Choroid plexus epithelial cell (primary cell): ENCODE measurements at places on chromosomes 3 and 15.

- DNase-seq: peak; percentile 49
Measured at GRCh38 chr3:107661447-107662123, 138.8 kb downstream of the BBX start.

GRCh38 chr3:67605377-67605776 is 49.0 kb downstream of the SUCLG2 start:
- DNase-seq: peak; percentile 87

DNA sequence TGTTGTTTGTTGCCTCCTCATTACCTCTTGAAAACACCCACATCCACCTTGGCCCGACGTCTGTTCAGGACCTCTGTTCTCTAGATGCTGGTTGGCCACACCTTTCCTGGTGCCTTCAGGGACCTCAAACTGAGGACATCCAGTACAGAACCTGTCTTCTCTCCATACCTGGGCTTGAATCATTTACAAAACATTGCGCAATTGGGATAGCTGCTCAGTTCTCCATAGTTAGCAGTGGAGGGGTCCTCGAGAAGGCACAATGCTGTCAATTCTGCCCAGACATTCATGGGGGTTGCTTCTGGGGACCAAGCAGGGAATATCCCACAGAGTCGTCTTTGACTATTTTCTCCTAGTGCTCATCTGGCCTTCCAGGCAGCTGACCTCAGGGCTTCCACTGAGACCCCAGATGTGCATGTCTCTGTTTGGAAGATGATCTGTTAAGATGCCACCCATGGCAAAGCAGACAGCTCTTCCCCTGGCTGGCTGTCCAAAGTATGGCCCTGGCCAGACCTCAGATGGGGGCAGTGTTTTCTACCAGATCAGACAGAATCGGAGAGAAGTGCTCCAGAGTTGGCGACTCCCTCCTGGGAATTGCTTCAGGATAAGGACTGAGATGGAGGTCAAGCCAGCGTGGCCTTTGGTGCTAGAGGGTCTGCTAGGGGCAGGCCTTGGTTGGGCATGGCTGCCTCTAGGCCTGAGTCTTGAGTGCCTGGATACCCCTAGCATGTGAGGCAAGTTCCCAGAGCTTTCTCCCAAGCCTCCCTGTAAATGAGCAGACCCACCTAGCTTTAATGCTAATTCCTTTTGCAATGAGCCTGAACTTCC is 46.1 kb downstream of the CHCHD6 start:
- no peak for DNase-seq

- DNase-seq: no peak
Measured at GRCh38 chr15:88998980-88999713, 86.0 kb upstream of the MFGE8 start.

DNA sequence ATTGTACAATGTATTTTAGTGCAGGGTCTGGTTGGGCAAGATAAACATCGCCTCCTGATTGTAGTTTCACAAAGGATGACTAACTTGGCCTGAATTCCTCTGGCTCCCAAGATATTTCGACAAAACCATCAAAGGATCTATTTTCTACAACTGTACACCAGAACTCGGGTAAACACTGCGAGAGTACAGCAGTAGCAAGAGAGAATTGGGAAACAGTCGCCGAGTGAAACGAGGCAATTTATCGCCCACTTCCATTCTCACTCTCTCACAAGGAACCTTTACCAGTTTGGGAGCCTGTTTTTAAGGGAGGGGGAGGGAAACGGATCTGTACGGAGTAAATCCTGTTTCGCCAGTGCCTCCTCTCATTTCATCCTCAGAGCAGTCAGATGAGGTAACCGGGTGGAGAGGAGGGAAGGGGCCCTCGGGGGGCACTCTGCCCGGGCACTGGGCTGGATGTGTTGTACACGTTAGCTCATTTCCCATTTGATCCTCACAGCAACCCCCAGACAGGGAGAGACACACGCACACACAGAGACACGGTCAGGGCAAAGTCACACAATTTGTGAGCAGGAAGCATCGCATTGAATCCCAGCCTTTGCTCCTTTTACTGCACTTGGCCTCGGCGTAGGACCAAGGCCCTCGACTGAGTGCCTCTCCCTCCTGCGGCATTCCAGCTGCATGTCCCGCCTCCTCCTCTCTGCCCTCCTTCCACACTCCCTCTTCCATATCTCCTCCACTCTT is 120.1 kb downstream of the LIPC start:
- peak; percentile 97 for DNase-seq

- peak; percentile 18 for DNase-seq
Measured at GRCh38 chr3:32082721-32083120, 23.7 kb upstream of the GPD1L start.

GRCh38 chr3:25297667-25298585 is 130.1 kb upstream of the RARB start:
- DNase-seq: peak; percentile 67

GRCh38 chr3:46666453-46666845 is 27.0 kb downstream of the ALS2CL start:
- DNase-seq: no peak

GRCh38 chr3:108088697-108089096 is 2.1 kb downstream of the CD47 start:
- DNase-seq: peak; percentile 6

DNA sequence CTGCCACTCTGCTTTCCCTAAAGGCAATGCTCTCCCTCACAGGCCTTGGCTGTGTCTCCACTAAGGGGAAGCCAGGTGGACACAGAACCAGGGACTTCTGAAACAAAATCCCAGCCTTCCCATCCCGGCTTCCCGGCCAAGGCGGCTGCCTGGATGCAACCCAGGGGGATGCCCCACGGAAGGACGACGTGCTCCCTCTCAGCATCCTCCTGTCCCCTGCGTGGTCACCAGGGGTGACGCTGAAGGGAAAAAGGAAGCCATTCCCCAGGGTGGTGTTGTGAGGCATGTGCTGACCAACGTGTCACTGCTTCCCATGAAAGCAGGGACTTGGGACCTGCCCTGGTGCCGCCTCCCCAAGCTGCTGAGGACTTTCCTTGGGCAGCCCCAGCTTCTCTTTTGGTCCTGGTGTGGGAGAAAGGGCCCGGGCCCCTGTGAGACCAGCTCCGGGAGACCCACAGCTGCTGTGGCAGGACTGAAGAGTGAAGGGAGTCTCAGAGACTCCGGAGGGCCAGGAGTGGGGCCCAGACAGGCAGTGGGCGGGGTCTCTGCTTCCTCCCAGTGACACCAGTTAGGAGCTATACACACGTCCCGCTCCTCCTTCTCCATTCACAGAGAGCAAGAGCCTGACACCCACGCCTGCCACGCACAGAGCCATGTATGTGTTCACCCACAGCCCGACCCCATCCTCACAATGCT is 139.2 kb downstream of the NUP210 start:
- DNase-seq: no peak

- no peak for DNase-seq
Measured at GRCh38 chr3:36317915-36318314, 62.4 kb upstream of the STAC start.

- peak; percentile 71 for DNase-seq
Measured at GRCh38 chr3:191235331-191236314, 36.6 kb downstream of the OSTN start.

GRCh38 chr15:88695691-88696251 is 57.0 kb downstream of the ISG20 start:
- no peak for DNase-seq

GRCh38 chr3:170977949-170978745 is 48.4 kb downstream of the SLC2A2 start:
- DNase-seq: peak; percentile 84

DNA sequence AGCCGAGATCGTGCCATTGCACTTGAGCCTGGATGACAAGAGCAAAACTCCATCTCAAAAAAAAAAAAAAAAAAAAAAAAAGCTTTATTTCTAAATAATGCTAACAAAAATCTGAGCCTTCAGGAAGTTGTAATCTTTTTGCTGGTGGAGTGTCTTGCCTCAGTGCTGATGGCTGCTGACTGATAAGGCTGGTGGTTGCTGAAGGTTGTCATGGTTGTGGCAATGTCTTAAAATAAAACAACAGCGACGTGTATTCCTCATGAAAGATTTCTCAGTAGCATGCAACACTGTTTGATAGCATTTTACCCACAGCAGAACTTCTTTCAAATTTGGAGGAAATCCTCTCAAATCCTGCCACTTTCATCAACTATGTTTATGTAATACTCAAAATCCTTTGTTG is 77.4 kb upstream of the PTPRG start:
- DNase-seq: no peak

DNA sequence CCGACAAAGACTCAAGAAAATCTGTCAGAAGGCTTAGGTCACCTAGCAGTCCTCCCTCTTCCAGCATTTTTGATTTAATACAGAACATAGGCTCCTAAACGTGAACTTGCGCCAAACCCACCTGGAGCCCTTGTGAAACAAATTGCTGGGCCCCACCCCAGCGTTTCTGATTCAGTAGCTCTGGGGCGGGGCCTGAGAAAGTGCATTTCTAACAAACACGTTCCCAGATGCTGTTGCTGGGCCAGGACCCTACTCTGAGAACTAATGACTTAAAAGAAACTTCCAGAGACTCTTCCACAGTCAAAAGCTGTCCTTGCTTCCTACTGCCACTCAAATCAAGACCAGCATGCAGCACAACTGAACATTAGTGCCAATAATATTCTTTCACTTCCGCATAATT is 198.1 kb downstream of the PDZRN3 start:
- no peak for DNase-seq

DNA sequence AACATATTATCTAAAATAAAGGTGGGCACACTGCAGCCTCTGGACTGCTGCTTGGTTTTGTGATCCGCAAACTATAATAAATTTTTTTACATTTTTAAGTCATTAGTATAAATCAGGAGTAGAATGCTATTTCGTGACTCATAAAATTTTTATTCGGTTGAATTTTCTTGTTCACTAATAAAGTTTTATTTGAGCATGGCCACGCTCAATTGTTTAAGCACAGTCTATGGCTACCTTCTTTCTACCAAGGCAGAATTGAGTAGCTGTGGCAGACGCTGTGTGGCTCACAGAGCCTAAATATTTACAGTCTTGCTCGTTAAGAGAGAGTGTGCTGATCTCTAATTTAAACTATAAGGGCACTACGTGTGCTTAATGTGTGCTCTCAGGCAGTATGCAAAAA is 28.9 kb downstream of the ROBO2 start:
- DNase-seq: no peak

DNA sequence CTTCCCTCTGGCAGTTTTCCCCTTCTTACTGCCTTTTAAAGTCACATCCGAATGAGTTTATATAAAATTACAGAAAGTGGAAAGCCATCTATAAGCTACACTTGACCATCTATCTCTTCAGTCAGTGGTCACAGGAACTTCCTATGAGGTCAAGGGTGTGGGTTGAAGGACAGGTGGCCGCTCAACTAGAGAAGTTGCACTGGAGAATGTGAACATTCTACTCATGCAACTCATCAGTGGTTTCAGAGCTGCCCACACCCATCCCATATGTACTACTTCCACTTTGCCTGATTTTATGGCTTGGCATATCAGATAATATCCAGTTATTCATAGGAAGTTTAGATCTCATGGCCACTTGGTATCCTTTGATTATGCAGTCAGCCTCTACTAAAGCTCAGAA is 57.4 kb upstream of the TMEM158 start:
- DNase-seq: no peak

GRCh38 chr15:84804005-84804900 is 12.9 kb upstream of the ALPK3 start:
- DNase-seq: no peak

DNA sequence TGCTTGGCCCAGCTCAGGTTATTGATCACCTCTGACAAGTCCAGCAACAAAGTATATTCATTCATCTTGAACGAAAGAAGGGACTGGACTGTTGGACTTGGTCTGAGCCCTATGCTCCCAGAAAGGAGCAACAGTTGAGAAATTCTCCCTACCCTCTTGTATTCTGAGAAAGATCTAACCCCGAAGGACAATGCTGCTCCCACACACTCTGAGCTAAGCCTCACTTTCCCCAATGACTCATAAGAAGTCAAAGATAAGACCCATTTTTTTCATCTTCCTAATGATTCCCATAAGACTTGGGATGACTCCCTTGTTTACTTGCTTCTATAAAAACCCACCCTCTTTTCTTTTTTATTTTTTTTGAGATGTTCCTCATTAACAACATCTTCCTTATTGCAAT is 549.4 kb upstream of the MDFIC2 start:
- peak; percentile 67 for DNase-seq

GRCh38 chr3:133269393-133269792 is 130.5 kb upstream of the BFSP2 start:
- DNase-seq: no peak

DNA sequence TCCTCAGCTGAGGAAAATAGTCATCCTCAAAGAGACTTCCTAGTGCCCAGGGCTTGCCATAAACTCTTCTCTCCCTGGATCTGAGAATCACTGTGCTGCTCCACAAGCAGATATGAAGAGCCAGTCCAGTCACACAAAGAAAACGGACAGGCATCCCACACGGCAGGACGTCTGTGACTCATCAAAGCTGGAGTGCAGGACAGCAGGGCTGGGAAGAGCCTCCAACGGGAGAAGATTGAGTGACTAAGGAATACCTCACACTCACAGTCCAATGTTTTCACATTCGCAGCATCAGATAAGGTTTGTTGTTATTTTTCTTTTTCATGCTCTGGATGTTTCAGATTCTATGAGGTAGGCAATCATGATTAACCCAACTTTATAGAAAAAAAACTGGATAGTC is 57.8 kb downstream of the NEK10 start:
- peak; percentile 94 for DNase-seq

DNA sequence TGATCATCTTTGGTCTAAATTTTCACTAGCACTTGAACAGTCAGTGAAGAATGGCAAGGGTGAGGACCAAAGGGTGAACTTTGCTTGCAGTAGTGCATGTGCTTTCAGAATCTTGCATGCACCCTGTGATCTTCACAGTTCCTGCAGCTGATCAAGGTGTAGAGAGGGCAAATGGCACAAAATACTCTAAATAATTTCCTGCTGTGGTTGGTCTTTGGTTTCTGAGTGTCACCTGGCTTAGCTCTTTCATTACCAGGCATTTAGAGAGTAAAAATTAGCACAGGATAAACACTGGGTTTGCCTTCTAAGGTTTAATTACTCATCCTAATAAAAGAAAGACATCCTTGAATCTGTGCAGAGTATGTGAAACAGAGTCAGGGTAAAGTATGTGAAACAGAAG is 11.4 kb downstream of the TIPARP start:
- DNase-seq: no peak

DNA sequence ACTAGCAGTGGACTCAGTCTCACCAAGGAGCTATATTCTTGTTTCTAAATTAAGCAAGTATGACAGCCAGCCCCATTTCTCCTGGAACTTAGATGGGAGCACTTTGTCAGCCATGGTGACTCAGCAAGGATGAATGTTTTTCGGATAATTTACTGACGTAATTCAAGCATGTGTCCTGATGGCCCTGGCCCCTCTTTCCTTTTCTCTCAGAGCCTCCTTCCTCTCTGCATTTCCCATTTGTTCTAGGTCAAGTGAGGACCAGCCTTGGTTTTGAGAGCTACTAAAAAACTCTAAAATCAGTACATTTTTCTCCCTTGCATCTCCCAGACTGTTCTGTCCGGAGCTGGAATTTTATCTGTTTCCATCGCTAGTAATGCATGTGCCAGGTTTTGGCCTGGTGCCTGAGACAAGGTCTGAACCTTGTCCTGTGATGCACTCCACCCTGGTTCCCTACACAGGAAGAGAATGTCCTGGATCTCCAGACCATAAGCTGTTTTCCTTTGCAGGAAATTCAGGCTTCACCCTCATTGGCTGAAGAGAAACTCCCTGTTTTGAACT is 256.6 kb upstream of the ROPN1 start:
- DNase-seq: peak; percentile 83
